ENCODE measurements at places on chromosomes 5 and 9.

- DNase-seq: no peak
These were observed 5.8 kb downstream of the GRK6 start for GRCh38 chr5:177432143-177432838.

GRCh38 chr5:170528976-170529375 is 25.2 kb downstream of the KCNIP1 start:
- no peak for DNase-seq

- DNase-seq: no peak
These were observed 194.3 kb upstream of the PIK3R1 start for GRCh38 chr5:68021227-68021626.

- peak; percentile 55 for DNase-seq
These were observed at the start of gene PSIP1 for GRCh38 chr9:15510789-15511575. Gene PSIP1, minus strand, starts transcription at chr9:15510970. Its CDS starts 782 bp downstream, at chr9:15510188.

GRCh38 chr9:121772600-121773285 is 121.3 kb downstream of the DAB2IP start:
- no peak for DNase-seq

DNA sequence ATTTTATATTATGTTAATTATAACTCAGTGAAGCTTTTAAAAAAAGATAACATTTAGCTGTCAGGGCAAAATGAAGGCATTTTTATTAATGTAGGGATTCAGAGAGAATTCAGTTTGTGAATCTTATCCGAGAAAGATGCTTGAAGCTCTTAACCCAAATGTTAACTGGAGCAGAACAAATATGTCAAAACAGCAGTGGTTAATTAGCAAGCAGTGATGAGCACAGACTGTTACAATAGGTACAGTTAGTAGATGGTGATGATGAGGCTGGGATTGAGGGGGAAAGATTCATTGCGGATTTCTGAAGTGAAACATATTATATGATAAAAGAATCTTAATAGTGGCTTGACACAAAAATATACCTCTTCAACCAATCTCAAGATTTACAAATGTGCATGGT is 356.7 kb downstream of the DIRAS2 start:
- DNase-seq: no peak

Data from esophagus squamous epithelium (tissue), 5 donors.